GM23338 (cell line): ENCODE measurements at places on chromosomes 5 and 9.

- DNase-seq = peak; percentile 66
These were observed 438 bp upstream of the ARSI start for GRCh38 chr5:150303070-150303615.

- no peak for DNase-seq
These were observed 991 bp downstream of the IARS1 start for GRCh38 chr9:92292338-92293074.

DNA sequence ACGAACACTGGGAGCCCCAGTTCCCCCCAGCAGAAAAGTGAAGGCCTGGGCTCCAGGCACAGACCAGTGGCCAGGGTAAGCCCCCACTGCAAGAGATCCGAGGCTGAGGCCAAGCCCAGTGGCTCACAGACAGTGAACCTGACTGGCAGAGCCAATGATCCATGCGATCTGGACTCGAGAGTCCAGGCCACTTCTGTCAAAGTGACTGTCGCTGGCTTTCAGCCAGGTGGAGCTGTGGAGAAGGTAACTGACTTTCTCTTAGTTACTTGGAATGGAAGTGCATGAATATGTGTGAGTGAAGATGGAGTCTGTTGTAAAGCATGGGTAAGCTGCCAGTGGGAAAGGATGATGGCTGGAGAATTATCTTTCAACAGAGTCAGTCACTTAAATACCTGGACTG lies 99.7 kb downstream of the GOLPH3 start:
- peak; percentile 48 for DNase-seq

GRCh38 chr5:141882594-141883183 lies 4.5 kb upstream of the PCDH1 start:
- DNase-seq = peak; percentile 84

DNA sequence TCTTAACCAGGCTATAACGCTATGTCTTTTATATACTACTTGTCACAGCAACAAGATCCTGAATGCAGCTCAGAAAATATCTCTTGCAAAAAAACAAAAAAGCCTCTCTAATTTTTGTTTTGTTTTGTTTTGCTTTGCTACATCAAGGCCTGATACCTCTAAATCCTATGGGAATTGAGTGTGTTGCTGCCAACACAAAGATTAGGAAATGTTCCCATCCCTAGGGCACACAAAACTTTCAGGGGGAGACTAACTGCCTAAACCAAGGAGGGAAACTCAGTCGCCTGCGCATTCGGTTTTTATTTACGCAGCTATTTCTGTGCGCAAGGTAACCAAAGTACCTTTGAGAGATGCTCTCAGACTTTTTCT lies 1.7 kb downstream of the SSBP2 start:
- peak; percentile 28 for DNase-seq

DNA sequence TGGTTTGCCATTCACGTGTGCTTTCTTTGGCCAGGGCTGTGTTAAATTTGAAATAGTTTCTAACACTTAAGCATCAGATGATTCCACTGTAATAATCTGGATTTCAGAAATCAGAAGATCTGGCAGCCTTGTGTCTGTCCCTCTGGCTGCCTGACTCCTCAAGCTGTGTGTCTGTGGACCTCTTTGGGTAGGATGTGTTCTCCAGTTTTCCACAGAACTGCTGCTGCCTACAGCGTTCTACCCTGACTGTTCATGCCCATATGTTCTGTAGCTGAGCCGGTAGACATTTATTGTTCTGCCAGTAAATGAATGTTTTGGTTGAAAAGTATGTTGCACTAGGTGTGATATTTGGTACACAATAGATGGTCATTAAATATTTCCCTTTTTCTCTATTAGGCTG lies 81.3 kb downstream of the SH3GL2 start:
- DNase-seq = no peak

- DNase-seq = no peak
These were observed 171.6 kb upstream of the OTULINL start for GRCh38 chr5:14410068-14410393.

GRCh38 chr5:126098330-126099017 lies 324.7 kb upstream of the GRAMD2B start:
- DNase-seq = no peak

GRCh38 chr9:91477106-91477505 lies 53.5 kb upstream of the NFIL3 start:
- DNase-seq = no peak

DNA sequence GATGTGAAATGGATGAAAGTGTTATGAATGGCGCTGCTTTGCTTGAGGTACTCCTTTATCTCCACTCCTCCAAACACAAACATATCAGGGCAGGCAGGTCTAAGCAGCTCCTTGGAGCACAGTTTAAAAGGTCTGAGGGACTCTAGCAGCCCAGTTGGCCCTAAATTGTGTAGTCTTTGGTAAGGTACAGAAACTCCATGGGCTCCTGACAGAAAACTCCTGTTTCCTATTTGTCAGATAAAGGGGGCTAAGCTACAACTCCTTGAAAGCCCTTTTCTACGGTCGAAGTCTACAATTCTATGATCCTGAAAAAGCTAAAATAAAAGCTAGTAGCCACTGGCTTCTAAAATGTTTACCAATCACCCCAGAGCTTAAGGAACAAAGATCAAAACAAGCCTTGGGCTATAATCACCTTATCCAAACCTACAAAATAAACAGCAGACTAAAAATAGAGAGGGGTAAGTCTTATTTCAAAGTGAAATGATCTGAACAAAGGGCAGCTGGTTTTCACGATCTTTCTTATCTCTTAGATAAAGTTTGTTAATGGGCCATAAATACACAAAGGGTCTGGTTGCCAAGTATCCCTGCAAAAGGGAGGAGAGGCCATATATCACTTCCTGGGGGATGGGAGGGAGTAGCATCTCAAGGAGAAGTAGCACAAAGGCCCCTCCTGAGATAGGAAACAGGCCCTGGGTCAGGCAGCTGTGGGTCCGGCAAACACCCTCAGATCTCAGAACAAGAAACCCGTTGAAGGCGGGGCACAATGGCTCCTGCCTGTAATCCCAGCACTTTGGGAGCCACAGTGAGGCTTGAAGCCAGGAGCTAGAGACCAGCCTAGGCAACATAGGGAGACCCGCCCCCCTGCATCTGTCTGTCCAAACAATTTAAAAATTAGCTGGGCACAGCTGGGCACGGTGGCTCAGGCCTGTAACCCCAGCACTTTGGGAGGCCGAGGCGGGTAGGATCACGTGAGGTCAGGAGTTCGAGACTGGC lies 28.3 kb upstream of the DENND4C start:
- DNase-seq = peak; percentile 31

GRCh38 chr9:684941-685340 lies 156.6 kb upstream of the DMRT1 start:
- DNase-seq = no peak

DNA sequence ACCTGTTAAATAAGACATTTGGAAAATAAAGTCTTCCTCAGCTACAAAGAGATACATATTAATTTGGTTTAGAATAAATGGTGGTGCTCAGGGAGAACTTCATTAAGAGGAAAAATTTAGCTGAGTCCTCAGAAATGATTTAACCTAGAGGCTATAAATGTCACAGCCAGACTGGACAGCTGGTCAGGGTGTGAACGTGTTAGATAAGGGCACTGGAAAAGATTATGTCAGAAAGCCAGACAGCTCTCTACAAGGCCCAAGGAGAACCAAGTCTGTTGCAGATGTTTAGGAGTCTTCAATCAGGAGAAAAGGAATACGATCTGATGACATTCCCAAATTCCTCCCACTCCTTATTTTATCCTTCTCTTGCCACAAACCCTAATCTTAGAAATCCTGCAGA lies 265.2 kb downstream of the MAT2B start:
- no peak for DNase-seq

- DNase-seq = peak; percentile 64
These were observed 126.7 kb upstream of the GRHPR start for GRCh38 chr9:37295796-37296195.

DNA sequence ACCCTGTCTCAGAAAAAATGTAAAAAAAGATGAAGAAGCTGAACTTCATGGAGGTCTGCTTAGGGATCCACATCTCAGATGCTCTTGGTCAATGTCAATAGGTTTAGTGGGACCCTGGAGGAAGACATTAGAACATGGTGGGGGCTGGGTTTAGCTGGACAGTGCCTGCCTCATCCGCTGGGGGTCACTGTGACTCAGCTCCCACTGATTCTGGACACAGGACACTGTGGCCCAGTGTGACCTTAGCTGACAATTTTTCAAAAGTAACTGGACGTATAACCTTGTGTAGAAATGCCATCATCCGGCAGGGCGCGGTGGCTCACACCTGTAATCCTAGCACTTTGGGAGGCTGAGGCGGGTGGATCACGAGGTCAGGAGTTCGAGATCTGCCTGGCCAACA lies 7.3 kb upstream of the HNRNPAB start:
- peak; percentile 65 for DNase-seq

GRCh38 chr5:146528236-146528635 lies 12.2 kb upstream of the GPR151 start:
- DNase-seq = no peak

GRCh38 chr5:120913396-120913795 lies 449.3 kb downstream of the PRR16 start:
- no peak for DNase-seq

DNA sequence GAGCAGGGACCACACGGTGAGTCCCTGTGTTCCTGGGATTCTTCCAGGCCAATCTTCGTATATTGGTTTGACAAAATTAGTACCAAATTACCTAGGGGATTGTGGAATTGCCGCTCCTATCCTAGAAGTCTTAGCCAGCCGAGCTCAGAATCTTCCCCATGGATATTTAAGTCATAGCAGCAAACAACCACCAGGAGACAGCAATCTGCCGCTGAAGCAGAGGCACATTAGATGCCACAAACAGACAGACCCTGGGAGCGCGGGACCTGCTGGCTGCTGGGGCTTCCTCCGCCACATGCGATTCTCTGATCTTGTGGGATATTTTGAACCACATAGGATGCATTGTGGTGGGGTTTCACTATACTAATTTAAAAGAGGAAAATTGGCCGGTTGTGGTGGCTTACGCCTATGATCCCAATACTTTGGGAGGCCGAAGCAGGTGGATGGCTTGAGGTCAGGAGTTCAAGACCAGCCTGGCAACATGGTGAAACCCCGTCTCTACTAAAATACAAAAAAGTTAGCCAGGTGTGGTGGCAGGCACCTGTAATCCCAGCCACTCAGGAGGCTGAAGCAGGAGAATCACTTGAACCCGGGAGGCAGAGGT lies 31.7 kb upstream of the ZBTB43 start:
- peak; percentile 87 for DNase-seq

GRCh38 chr9:4048441-4048840 lies 251.4 kb downstream of the GLIS3 start:
- peak; percentile 47 for DNase-seq

- no peak for DNase-seq
These were observed 557 bp upstream of the IL3 start for GRCh38 chr5:132059696-132060500.

GRCh38 chr9:107648153-107648715 lies 158.7 kb upstream of the KLF4 start:
- no peak for DNase-seq

GRCh38 chr9:113376634-113377567 lies at the start of gene HDHD3:
Gene HDHD3, minus strand, starts transcription at chr9:113376986. Its CDS starts 2,632 bp downstream, at chr9:113374354.
- peak; percentile 92 for DNase-seq

- DNase-seq = no peak
These were observed 165.2 kb downstream of the ADAMTS12 start for GRCh38 chr5:33726422-33727165.

DNA sequence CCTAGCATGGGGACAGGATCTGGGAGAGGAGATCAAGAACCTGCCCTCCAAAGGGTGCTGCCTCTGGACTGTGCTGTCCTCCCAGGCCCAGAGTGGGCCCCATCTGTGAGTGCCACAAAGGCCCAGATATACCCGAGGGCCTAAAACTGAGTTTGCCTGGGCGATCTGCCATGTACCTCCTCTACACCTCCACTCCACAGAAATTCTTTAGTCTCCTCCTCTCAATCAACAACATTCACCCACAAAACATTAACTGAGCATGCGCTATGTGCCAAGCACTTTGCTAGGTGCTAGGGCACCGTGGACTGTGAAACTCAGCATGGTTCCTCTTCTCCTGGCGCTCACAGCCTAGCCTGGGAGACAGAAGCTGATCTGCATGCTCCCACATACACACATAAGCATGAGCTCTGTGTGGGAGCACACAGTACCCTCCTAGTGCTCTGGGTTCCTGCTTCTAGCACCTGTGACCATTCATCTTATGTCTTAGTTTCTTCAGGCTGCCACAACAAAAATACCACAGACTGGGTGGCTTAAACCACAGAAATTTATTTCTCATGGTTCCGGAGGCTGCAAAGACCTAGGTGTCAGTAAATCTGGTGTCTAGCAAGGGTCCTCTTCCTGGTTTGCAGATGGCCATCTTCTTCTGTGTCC lies 82.0 kb upstream of the FSTL4 start:
- no peak for DNase-seq

- peak; percentile 54 for DNase-seq
These were observed 224.1 kb upstream of the ISL1 start for GRCh38 chr5:51159164-51159563.

- no peak for DNase-seq
These were observed 72.5 kb upstream of the GPR151 start for GRCh38 chr5:146588331-146589027.

DNA sequence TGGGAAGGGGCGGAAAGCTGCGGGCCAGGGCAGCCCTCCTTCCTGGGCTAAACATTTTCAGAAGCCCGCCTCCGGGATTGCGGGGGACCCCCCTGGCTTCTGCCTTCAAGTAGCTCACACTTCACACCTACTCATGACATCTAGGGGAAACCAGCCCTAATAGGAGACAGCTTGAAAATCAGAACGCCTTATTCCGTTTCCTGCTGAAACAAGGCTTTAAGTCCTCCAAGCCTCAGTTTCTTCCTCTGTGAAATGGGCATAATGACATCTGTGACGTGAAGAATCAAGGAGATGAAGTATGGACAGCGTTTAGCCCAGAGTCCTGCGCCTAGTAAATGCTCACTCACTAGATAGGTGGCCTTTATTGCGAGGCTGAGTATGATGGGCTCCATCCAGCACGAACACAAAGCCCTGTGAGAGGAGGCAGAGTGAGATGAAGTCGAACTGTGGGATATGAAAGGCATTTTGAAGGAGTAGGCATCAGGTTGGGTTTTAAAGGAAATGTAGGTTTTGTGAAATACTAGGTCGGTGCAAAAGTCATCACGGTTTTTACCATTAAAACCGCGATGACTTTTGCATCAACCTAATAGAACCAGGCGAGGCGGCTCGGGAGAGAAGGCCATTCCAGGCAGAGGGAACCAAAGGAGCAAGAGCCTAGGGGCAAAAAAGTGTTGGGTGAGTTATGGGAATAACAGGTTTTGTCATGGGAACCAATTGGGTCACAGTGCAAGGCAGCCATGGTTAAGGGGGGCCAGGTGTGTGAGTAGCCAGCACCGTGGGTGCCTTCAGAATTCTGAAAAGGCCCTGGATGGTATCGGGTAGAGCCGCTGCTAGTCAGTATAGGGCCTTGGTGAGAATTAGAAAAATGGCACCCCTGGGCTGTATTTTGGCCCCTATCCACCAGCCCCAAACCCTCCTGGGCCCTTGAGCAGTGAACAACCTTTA lies 1.0 kb upstream of the TSC1 start:
- no peak for DNase-seq
